ENCODE measurements at places on chromosomes 1 and 21.

GRCh38 chr1:186869526-186870228 is 40.9 kb downstream of the PLA2G4A start:
- no peak overlapping the region for H3K27ac ChIP-seq
- H3K27me3 ChIP-seq = no peaks in the 10 kb centered on the region
- DNase-seq = no peak

DNA sequence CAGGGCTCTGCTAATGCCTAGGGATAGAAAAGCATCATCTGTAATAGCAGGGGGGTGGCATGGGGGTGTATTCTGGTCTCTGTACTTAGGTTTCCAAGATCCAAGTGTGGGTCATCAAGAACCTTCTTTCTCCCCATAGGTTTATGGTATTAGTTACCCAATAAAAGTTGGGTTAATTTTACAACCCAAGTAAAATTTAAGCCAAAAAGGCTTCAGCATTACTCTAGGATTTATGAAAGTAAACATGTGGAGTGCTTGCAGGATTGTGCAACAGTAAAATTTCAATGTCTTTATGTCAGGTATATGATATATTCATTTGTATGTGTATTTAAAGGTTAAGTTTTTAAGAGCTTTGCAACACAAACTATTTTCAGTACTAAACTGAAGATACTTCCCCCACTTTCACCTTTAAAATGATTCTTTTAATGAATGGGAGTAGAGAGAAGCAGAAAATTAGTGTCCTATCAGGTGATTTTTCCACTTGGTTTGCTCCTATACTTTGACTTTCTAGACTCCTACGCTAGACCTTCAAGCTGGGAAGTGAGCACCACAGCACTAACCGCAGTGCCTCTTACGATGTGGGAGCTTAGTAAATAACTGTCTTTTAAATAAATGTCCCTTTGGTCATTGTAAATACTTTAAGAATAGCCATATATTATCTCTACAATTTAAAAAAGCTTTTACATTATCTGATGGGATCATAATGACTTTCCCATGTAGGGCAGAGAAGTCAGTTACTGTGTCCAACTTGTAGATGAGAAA is 67.8 kb upstream of the UBE2U start:
- no peaks in the 10 kb centered on the region for H3K4me1 ChIP-seq
- no peaks in the 10 kb centered on the region for H3K27me3 ChIP-seq

- H3K36me3 ChIP-seq = no peaks in the 10 kb centered on the region
- H3K4me3 ChIP-seq = no peak overlapping the region
- no peak for DNase-seq
- H3K4me1 ChIP-seq = no peaks in the 10 kb centered on the region
- no peak overlapping the region for H3K27ac ChIP-seq
These were observed 78.3 kb downstream of the NUF2 start for GRCh38 chr1:163399976-163400601.

DNA sequence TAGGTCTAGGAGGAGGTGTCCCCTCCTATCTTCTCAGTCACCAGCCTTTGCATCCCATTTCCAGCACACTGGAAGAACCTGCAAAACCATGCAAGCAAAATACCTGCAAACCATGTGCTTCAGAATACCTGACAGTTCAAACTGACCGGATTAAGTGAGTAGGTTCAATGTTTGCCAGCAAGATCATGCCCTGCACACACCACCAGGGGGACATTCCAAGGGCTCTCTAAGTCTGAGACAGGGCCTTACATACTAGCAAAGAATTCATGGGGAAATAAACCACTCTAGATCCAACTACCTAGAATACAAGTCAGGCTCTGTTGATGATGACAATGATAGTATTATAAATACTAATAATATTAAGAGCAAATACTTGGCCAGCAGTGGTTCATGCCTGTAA is 27.6 kb downstream of the INPP5B start:
- no peak overlapping the region for H3K27ac ChIP-seq
- DNase-seq = no peak
- H3K36me3 ChIP-seq = peaks cover 26% of the 10 kb centered on the region
- H3K4me3 ChIP-seq = no peak overlapping the region
- no peaks in the 10 kb centered on the region for H3K4me1 ChIP-seq

GRCh38 chr21:30713766-30714165 is 4.8 kb downstream of the KRTAP21-3 start:
- H3K4me1 ChIP-seq = no peaks in the 10 kb centered on the region
- DNase-seq = no peak
- H3K27me3 ChIP-seq = no peaks in the 10 kb centered on the region
- no peak overlapping the region for H3K27ac ChIP-seq

- H3K27me3 ChIP-seq = no peaks in the 10 kb centered on the region
- H3K27ac ChIP-seq = no peak overlapping the region
- no peaks in the 10 kb centered on the region for H3K36me3 ChIP-seq
- no peaks in the 10 kb centered on the region for H3K4me1 ChIP-seq
These were observed 28.9 kb upstream of the EDN2 start for GRCh38 chr1:41513383-41513735.

- H3K27ac ChIP-seq = no peak overlapping the region
- no peaks in the 10 kb centered on the region for H3K27me3 ChIP-seq
- H3K4me3 ChIP-seq = no peak overlapping the region
- H3K36me3 ChIP-seq = no peaks in the 10 kb centered on the region
- DNase-seq = no peak
These were observed 208.9 kb upstream of the C1orf174 start for GRCh38 chr1:4108758-4109627.

- H3K4me3 ChIP-seq = no peak overlapping the region
- no peak overlapping the region for H3K27ac ChIP-seq
- no peaks in the 10 kb centered on the region for H3K36me3 ChIP-seq
- H3K27me3 ChIP-seq = no peaks in the 10 kb centered on the region
These were observed 175.4 kb downstream of the HIVEP3 start for GRCh38 chr1:41743366-41743765.

DNA sequence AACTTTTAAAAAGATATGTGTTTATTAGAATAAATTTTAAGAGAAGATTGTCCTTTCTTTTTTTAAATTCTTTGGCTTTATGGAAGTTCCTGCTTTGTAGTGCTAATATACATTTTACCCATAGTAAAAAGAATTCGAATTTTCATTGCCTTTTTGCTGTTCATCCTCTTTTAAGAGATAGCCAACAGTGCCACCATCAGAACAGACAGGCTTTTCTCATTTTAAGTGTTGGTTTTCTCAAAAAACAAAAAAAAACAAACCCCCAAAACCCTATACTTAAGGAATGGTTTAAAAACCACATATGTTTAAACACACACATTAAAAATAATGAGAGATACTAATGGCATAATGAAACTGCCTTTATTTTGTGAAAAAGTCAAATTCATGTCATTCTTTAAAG is 118.8 kb downstream of the NEK7 start:
- no peak overlapping the region for H3K4me3 ChIP-seq
- no peak overlapping the region for H3K27ac ChIP-seq
- no peak for DNase-seq
- no peaks in the 10 kb centered on the region for H3K36me3 ChIP-seq
- no peaks in the 10 kb centered on the region for H3K27me3 ChIP-seq
- H3K4me1 ChIP-seq = no peaks in the 10 kb centered on the region

- peaks cover 9% of the 10 kb centered on the region for H3K27me3 ChIP-seq
- H3K4me1 ChIP-seq = peaks cover 33% of the 10 kb centered on the region
- DNase-seq = no peak
- H3K36me3 ChIP-seq = no peaks in the 10 kb centered on the region
- peak overlapping the region; percentile 68 for H3K4me3 ChIP-seq
These were observed 26.9 kb upstream of the EPB41 start for GRCh38 chr1:28887419-28887834.

DNA sequence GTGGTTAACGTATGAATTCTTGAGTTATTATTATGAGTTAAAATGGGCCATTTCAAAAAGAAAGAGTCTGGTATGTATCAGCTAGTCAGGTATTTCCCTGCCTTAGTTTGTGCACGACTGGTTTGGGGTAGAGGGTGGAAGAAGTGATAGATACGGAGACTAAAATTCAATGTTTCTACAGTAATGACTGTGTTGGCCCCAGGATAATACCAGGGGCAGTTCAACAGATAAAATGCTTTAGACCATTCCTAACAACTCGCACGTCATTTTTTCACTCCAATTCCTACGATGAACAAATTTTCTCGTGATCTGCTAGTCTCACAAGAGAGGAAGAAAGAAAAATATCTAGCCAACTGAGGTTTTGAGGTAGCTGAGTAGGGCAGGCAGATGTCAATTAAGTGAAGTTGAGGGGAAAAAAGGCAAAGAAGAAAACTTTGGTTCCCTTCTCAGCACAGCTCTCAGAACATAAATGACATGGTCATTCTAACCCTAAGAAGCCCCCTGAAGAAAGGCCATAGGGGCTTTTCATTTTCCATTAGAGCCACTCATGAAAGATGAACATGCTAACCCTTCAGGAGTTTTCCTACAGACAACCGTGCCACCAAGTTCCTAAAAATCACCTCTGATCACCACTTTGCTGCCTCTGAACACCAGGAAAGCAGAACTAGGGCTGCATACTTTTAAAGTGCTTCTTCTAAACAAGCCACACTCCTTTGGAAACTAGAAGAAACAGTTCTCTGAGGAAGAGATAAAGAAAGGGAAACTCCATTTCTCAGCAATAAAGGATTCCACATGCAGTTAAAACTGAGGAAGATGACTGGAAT is 5.6 kb downstream of the MCOLN2 start:
- H3K27ac ChIP-seq = no peak overlapping the region
- no peak for DNase-seq
- no peaks in the 10 kb centered on the region for H3K36me3 ChIP-seq
- H3K4me3 ChIP-seq = no peak overlapping the region
